Choroid plexus epithelial cell (primary cell): ENCODE measurements at places on chromosomes 11 and 22.

DNA sequence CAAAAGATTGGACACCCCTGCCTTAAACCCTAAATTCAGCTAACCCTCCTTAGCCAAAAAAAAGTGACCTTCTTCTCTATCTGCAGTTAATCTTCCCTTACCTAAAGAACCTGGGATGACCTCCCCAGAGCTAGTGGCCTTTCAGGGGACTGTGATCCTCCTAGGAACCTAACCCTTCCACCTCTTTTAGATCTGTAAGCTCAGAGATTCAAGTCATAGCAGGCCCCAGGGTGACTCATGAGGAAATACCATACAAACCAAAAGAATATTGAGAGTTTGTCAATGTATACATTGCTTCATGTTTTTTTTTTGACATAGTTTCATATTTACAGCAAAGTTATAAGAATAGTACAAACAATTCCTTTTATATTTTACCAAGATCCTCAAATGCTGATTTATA, 38.3 kb upstream of the CXCR5 start:
- DNase-seq, result peak; percentile 70

DNA sequence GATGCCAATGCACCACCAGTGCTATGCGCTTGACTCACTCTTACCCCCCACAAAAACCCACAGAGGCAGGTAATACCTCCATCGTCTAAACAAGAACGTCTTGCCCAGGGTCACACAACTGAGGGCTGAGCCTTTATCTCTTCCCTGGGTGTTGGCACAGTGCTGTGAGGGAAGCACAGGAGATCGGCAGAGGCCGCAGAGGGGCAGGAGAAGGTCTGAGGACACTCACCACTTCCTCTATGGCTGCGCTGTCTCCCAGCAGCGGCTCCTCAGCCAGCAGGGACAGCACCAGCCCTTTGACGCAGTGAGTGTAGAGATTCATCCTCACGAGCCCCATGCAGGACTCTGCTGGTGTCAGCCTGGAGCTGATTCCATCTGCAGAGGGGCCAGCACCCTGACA, 19.9 kb downstream of the HPS4 start:
- DNase-seq, result no peak

GRCh38 chr11:96748639-96749370, 359.0 kb downstream of the JRKL start:
- DNase-seq, result peak; percentile 48

DNA sequence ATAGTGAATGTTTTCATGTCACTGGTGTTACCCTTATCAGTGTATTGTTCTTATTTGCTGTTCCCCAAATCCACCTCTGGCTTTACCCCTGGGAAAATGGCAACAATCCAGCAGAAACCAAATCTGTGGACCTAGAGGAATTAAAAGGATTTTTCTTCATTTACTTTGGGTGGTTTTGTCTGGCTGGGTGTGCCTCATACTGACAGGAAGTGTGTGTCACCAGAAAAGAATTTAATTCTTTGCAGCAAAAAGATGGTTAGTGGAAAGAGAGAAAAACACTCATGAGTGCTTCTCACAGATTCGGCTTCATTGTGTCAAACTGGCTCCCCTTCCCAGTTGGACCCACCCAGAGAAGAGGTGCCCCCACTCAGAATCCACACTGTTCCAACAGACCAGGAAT, 38.9 kb downstream of the FZD4 start:
- DNase-seq, result peak; percentile 80

DNA sequence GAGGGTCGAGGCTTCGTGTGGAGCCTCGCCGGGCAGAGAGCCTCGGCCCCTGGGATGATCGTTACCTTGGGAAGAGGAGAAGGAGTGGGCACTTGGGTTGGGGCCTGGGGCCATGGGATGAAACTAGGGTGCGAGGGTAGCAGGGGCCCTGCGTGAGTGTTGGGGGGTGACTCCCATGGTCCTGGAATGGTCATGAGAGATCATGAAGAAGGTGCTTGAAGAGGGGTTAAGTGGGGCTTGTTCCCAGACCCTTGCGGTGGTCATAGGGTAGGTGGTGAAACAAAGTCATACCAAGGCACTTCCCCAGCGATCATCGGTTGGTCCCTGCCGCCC, 284 bp downstream of the CCS start:
- no peak for DNase-seq

DNA sequence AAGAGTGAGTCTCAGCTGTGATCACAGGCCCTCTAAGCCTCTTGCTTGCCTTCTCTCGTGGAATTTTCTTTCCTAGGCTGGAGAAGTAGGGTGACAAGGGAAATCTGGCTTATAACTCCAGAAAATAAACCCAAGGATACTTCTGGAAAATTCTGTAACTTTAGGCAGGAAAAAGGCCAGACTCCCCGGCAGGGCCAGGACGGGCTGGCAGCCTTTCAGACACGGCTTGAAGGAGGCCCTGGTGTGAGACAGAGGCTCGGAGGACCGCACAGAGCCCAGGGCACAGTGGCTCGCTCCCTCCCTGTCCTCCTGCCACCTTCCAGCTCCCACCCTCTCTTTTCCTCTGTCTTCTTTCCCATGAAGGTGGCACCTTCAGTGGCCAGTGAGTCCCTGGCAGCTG, 19.1 kb downstream of the RPUSD4 start:
- DNase-seq, result no peak

- DNase-seq, result peak; percentile 41
These were observed 87.9 kb downstream of the NCAM1 start for GRCh38 chr11:113048820-113049768.

- no peak for DNase-seq
These were observed 1.0 kb downstream of the SFI1 start for GRCh38 chr22:31497148-31497938.

GRCh38 chr11:120625565-120625964, 114.0 kb downstream of the GRIK4 start:
- no peak for DNase-seq

GRCh38 chr11:72524711-72525110, 90.4 kb upstream of the CLPB start:
- DNase-seq, result peak; percentile 13

GRCh38 chr11:74086242-74086884, 77.5 kb upstream of the UCP3 start:
- peak; percentile 63 for DNase-seq

- no peak for DNase-seq
These were observed 19.6 kb downstream of the PPFIBP2 start for GRCh38 chr11:7533199-7534041.

GRCh38 chr11:7418061-7418460, 67.2 kb upstream of the OLFML1 start:
- peak; percentile 7 for DNase-seq

- no peak for DNase-seq
These were observed 50.3 kb upstream of the TCF20 start for GRCh38 chr22:42320443-42321416.

DNA sequence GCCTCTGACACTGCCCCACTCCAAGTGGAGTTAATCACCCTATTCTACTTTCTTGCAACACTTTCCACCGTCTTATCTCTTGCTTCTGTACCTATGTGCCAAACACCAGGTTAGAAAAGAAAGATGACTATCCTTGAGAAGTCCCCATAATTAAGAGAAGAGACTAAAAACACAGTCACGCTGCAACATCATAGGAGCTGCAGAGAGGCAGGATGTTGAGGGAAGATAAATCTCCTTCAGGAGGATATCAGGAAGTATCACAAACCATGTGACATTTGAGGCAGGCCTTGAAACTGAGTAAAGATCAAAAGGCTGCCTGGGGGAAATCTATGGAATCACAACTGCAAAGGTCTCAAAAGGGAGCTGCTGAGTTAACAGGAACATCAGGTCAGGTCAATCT, 24.8 kb downstream of the GAB2 start:
- DNase-seq, result no peak

GRCh38 chr11:71112990-71113389, 139.4 kb downstream of the SHANK2 start:
- no peak for DNase-seq

DNA sequence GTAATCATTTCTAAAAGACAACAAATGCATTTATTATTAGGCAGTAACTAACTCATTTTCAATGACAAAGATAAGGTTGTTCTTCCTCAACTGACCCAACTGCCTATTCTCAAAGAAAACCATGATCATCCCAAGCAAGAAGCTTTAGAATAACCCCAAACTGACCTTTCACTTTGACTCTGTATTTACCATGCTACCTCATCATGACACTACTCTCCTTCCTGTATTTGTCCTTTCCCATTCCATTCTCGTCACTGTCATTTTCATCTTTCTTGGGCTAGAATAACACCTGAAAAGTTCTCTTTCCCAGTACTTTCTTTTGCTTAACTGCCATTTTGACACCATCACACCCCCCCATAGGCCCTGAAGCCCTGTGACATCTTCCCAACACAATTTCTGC, 48.3 kb downstream of the TCF20 start:
- DNase-seq, result no peak

DNA sequence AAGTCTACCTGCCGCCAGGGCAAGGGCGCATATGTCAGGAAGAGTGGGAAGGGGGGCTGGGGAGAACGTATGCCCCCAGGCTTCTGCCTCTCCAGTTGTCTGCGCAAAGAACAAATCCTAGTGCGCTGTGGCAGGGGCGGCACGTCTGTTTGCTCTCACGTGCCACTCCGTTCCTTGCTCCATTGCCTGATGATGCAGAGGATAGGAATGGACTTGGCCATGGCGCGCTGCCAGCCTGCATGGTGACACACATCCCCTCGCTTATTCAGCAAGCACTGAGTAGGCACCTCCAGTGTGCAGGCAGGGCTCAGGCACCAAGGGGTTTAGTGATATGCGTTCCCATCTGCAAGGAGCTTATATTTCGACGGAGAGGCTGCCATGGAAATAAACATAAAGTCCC, 45.4 kb upstream of the SLC22A12 start:
- DNase-seq, result peak; percentile 70

DNA sequence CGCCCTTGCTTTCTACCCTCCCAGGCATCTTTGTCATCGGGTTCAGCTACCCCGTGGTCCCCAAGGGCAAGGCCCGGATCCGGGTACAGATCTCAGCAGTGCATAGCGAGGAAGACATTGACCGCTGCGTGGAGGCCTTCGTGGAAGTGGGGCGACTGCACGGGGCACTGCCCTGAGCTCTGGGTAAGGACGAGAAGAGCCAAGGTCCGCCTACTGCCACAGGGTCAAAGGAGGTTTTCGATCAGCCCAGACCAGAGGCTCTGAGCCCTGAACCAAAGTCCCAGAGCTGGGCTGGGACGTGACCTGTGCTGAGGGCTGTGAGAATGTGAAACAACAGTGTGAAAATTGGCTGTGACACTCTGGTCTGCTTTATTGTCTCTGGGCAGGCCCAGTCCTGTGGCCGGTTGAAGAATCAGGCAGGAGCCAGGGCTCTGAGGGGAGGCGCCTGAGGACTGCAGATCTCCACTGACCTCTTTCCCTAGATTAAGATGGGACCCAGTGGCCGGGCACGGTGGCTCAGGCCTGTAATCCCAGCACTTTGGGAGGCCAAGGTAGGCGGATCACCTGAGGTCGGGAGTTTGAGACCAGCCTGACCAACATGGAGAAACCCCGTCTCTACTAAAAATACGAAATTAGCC, 6.5 kb upstream of the GALR3 start:
- no peak for DNase-seq
